ENCODE measurements at places on chromosomes 12 and 14.

- DNase-seq = no peak
Observed at GRCh38 chr14:36662543-36663403, 1.1 kb downstream of the PAX9 start.

GRCh38 chr12:69919495-69919894 is 94.5 kb downstream of the MYRFL start:
- DNase-seq = no peak

DNA sequence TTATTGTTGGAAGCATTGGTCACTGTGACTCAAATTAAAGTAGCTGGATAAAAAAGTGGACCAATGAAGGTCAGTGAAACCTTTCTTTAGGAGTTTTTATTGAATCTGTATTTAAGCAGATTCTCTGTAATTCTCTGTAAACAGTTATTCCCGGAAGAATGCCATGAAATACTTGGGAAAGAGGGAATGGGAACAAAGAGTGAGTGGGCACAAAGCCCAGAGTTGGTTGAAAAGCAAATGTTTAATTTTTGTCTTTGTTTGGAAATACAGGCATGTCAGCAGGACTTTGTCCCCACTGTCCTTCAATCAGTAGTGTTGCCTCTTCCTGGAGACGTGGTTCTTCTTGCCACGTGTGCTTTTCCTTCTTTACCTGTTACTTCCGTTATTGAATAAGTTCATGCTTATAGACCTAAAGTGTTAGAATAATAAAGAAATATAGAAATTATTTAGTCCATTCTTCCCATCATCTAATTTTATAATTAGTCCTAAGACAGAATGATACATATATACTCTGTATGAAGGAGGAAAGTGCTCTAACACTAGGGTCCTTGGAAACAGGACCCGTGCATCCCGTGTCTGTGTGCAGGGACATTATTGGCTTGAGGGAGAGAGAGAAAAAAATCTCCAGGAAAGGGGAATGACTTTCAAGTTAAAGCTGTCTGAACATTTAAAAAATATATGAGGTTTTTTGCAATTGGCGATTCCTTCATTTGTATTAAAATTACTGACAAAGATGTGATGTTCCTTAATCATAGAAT is 2.0 kb upstream of the ANG start:
- DNase-seq = no peak

GRCh38 chr14:30305346-30305745 is 253.6 kb upstream of the G2E3 start:
- no peak for DNase-seq

GRCh38 chr14:49019467-49020115 is 566.6 kb downstream of the RPS29 start:
- DNase-seq = no peak

- DNase-seq = no peak
Observed at GRCh38 chr14:95039993-95040348, 117.4 kb downstream of the DICER1 start.

DNA sequence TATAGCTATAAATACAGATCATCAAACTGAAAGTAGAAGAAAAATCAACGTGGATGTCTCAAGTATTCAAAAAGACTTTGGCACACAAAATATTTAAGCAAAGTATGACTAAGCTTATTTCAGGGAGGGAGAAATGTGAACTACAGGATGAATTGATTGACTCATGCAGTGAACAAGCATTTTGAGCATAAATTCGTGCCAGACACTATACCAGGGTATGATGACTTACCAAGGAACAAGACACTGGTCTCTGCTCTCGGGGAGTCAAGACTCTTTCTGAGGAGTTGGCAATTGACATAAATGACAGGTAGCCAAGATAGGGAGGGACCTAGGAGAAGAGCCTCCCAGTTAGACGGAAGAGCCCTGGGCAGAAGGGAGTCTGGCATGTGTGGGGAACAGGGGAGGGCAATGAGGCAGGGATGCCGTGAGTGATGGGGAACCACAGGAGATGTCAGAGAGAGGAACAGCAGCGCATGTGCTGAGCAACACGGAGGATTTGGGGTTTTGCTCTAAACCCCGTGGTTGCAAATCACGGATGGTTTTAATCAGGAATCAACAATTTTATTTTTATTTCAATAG is 115.2 kb downstream of the TMEM132D start:
- no peak for DNase-seq

- DNase-seq = no peak
Observed at GRCh38 chr14:35576260-35576659, 42.3 kb downstream of the INSM2 start.

All from activated CD4-positive, CD25-positive, alpha-beta regulatory T cell treated with anti-CD3 and anti-CD28 coated beads, Interleukin-2, amount 50 U/mL, for 16 hours (primary cell).